ENCODE measurements at places on chromosomes 3 and 15.

DNA sequence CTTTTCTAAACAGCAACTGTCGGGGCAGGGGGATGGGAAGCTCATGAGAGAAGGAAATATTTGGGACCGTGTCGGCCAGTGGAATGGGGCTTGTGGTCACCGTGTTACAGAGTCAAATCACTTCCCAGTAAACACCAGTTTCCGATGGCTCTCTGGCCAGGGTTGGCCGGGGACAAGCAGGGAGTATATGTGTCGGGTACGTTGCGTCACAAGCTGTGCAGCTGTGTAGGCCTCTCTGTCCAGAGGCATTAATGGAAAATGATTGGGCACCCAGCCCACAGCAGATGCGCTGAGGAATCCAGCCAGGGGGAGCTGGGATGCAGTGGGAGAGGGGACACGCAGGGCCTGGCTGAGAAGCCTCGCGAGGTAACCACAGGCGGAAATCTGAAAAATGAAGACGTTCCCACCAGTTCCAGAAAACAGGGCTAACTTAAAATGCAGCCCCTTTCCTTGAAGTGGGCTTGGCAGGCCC is 15.8 kb upstream of the ALDH1A3 start:
- no peak for DNase-seq

GRCh38 chr15:43242616-43243015 is 21.8 kb upstream of the EPB42 start:
- no peak for DNase-seq

GRCh38 chr3:82038556-82038955 is 277.1 kb upstream of the GBE1 start:
- DNase-seq: no peak

GRCh38 chr3:53181024-53181371 is 20.0 kb downstream of the PRKCD start:
- DNase-seq: no peak

DNA sequence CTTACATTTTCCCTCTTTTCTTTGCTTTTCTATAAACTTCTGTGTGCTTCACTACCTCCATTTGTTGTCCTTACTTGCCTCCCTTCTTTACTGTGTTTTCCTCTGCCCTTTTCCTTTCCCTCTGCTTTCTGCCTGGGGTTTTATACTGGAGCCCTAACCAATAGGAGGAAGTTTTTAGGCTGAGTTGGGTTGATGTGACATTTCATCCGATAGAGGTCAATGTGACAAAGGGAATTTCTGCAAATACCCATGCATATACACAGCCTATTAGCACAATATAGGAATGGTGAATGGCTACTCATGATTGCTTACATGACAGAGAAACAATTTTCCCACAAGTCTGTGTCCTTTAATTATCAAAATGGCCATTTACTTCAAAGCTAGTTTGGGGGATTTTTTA is 153.0 kb upstream of the ARPP21 start:
- no peak for DNase-seq

GRCh38 chr3:149703466-149703865 is 45.6 kb upstream of the WWTR1 start:
- no peak for DNase-seq

- DNase-seq: no peak
These were observed 11.3 kb downstream of the RAB8B start for GRCh38 chr15:63200464-63201249.

DNA sequence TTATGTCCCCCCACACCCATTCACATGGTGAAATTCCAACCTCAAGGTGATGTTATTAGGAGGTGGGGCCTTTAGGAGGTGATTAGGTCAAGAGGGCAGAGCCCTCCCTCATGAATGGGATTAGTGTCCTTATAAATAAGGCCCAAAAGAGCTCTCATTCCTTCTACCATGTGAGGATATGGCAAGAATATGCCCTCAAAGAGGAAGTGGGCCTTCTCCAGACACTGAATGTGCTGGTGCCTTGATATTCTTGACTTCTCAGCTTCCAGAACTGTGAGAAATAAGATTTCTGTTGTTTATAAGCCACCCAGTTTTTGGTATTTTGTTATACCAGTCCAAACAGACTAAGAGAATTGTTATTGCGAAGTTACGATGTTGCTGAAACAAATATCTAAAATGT is 94.4 kb downstream of the ANKRD28 start:
- DNase-seq: no peak

GRCh38 chr3:194688946-194689345 is 3.3 kb downstream of the FAM43A start:
- no peak for DNase-seq

DNA sequence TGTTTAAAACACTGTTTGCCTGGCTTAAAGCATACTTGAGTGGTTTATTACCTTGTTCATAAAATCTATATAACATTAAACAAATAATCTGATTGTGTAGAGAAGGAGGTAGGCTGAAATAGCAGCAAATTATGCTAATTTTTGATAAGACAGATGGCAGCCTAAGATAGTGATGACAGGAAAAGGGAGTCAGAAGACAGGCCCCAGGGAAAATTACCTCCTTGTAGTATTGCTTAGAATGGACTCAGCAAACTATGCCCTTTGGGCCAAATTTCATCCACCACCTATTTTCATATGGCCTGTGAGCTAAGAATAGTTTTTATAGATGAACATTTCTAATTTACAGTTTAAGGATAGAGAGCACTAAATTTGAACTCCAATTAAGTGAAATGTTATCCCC is 37.8 kb downstream of the CHD2 start:
- no peak for DNase-seq

- DNase-seq: no peak
These were observed 31.4 kb upstream of the SEC13 start for GRCh38 chr3:10352146-10352911.

GRCh38 chr3:63364910-63365309 is 86.8 kb downstream of the SYNPR start:
- DNase-seq: no peak

DNA sequence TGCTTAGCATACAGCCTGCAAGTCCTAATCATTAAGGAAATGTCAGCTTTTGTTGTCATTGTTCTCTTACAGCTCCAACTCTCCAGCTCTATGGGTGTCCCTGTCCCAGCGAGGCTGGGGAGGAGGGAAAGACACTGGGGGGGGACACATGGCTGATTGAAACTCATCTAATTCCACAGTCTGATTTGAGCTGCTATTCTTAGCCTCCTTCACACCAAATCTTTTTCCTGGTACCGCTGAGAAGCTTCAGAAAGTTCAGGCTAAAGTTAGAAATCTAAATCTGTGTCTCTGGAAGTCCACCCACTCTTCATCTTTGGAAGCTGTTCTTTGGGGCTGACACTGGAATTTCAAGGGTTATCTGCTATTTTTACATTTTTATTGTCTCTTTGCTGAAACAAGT is 61.3 kb upstream of the RASGRP1 start:
- DNase-seq: no peak

DNA sequence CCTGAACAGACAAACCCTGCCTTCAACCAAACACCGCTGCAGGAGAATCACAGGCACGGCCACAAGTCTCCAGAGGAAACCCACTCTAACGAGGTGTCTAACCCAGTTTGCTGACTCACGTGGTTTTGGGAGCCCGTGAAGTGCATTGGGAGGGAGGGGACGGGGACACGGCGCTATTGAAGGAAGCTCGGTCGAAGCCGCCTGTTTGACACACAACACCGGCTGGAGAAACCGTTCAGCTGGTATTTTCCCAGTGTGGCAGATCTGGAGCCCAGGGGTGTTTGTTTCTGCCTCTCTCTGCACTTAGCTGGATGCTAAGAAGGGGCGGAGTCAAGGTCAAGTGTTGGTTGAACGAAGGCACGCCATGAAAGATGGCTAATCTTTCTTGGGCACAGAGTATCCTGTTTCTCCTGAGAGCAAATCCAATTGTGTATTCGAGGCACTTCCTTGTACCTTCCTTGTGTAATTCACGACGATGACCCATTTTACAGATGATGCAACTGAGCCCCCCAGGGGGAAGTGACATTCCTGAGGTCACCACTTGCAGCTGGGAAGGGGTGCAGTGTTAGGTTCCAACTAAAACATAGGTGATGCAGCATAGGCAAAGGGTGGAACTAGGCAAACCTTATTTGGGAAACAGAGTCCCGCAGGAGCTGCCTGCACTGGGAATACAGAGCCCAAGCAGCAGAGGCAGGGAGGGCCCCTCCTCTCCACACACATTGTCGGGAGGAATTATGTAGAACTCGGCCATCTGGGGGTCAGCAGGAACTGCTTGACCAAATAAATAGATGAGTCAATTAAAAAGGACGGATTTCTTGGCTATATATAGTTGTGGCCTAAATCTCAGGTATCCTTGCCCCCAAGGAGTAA is 22.5 kb downstream of the SLC6A6 start:
- DNase-seq: peak; percentile 70

DNA sequence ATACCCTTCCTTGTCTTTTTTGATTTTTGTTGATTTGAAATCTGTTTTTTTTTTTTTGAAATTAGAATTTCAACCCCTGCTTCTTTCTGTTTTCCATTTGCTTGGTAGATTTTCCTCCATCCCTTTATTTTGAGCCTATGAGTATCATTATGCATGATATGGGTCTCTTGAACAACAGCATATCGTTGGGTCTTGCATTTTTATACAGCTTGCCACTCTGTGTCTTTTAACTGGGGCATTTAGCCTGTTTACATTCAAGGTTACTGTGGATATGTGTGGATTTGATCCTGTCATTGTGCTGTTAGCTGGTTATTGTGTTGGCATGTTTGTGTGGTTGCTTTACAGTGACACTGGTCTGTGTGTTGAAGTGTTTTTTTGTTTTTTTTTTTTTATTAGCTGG is 99.7 kb upstream of the P3H2 start:
- no peak for DNase-seq

GRCh38 chr15:55289746-55290527 is at the start of gene RAB27A:
Gene RAB27A, minus strand, starts transcription at chr15:55289813. Its CDS starts 54,879 bp downstream, at chr15:55234934.
- peak; percentile 54 for DNase-seq

GRCh38 chr3:111621535-111621934 is 26.4 kb upstream of the ZBED2 start:
- no peak for DNase-seq

- no peak for DNase-seq
These were observed 299.3 kb downstream of the CLSTN2 start for GRCh38 chr3:140234256-140234655.

DNA sequence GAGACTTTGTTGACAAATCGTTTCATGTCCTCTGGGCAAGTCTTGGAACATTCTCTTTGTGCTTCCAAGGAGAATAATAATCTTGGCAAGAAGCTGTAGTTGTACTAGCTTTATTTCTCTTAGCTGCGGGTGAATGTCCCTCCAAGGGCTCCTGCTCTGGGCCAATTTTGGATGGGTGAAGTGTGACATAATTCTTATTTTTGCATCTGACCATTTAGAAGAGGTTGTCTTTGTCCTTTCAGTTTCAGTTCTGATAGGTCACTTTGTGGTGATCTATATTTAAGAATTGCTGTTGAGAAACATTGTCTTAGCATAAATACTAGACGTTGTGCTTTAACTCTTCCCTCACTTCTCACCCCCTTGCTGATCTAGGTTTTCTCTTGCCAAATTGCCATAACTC is 164.8 kb upstream of the RORA start:
- no peak for DNase-seq

DNA sequence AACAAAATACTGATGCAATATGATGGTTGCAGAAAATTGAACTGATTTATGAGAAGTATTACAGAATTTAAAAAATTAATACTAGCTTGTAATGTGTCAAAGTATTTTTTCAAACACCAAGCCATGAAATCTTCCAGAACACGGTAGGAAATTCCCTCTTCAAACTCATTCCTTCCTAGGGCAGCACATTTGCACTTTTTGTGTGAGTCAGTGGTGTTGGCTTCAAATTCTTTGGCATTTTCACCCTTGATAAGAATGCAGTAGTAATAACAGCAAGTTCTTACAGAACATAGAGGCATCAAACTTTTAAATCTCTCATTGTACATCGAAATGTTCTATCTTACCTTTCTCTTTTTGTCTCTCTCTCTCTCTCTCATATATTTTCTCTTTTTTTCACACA is 191.8 kb downstream of the CGGBP1 start:
- no peak for DNase-seq

DNA sequence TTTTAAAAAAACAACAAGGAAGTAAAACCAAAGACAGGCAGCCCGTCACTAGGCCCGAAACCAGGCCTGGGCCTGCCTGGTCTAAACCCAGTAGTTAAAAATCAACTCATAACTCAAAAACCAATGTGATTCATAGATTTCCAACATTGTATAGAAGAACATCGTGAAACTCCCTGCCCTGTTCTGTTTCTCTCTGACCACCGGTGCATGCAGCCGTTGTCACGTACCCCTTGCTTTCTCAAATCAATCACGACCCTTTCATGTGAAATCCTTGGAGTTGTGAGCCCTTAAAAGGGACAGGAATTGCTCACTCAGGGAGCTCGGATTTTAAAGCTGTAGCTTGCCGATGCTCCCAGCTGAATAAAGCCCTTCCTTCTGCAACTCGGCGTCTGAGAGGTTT is 89.5 kb downstream of the DCLK3 start:
- DNase-seq: no peak

- no peak for DNase-seq
These were observed 666.7 kb upstream of the SGO1 start for GRCh38 chr3:20852712-20853111.

- DNase-seq: no peak
These were observed 819.7 kb upstream of the ALCAM start for GRCh38 chr3:104547031-104547430.

DNA sequence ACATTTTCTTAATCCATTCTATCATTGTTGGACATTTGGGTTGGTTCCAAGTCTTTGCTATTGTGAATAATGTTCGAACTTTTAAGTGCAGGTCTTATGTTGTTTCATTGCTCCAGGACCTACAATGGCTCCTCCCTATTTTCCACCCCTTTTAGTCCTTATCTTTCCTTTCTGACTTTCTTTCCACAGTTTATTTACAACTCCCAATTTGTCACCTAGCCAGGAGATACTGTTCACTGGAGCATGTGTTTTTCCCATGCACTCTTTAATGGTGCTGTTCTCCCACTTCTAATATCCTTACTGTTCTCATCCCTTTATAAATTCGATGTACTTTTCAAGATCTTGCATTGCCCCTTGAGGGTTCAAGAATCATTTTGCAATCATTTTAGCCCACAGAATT is 290.0 kb downstream of the WDR72 start:
- no peak for DNase-seq

- DNase-seq: no peak
These were observed 33.4 kb upstream of the ZNF609 start for GRCh38 chr15:64426845-64427465.

DNA sequence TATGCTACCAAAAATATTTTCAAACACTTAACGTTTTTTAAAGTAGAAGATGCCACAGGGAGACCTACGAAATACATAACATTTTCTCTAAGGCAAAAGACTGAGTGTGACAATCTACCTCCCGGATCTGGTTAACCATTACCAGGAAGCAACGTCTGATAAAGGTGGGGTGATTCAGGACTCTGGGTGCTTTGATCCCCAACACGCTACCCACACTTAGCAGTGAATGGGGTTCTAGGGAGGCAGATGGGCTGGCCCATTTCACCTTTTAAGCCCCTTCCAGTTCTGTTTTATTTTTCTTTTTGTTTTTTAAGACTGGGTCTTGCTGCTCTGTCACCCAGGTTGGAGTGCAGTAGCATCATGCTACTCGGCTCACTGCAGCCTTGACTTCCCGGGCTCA is 39.5 kb downstream of the EIF4E3 start:
- DNase-seq: no peak

All from inflammatory macrophage (primary cell).